ENCODE measurements at places on chromosomes 12 and 14.

- DNase-seq, result no peak
Measured at GRCh38 chr12:68237619-68238018, 12.0 kb upstream of the IL26 start.

DNA sequence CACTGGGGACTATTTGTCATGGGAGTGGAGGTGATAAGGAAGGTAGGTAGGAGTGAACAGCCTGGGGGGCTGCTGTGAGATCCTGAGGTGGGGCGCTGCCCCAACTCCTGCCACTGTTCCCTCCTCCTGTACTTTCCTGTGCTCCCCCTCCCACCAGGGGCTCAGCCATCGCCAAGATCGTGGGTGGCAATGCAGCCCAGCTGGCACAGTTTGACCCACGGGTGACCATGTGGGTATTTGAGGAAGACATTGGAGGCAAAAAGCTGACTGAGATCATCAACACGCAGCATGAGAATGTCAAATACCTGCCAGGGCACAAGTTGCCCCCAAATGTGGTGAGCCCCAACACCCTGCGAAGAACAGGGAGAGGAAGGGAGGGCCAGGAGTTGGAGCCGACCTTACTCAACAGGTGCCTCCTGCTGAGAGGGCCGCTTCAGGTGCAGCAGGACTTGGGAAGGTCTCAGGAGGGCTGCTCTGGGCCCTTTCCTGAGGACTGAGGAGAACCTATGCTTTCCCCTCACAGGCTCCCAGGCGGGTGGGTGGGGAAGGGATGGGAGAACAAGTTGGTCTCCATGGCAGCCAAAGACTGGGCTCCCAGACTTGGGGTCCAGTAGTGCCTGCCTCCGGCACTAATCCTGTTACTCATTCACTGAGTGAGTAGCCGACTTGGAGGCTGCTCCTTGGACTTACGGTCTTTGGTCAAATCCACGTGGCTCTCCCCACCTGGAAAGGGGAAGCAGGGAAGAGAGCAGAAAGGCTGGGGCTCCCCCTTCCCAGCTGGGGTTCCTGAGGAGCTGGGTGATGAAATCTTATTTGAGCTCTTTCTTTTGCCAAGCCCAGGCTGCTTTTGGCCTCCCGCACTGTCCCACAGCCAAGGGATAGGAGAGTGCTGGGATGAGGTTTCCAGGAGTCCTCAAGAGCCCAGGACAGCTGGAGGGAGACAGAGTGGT lies 884 bp downstream of the GPD1 start:
- DNase-seq, result no peak

GRCh38 chr12:106717673-106718072 lies 56.8 kb upstream of the RIC8B start:
- no peak for DNase-seq

GRCh38 chr12:89166121-89166520 lies 186.2 kb downstream of the DUSP6 start:
- no peak for DNase-seq

- no peak for DNase-seq
Measured at GRCh38 chr12:31536672-31537071, 54.3 kb downstream of the DENND5B start.

- DNase-seq, result no peak
Measured at GRCh38 chr12:12686925-12687324, 9.1 kb downstream of the GPR19 start.

GRCh38 chr14:74018174-74018585 lies 908 bp downstream of the ENTPD5 start:
- no peak for DNase-seq

DNA sequence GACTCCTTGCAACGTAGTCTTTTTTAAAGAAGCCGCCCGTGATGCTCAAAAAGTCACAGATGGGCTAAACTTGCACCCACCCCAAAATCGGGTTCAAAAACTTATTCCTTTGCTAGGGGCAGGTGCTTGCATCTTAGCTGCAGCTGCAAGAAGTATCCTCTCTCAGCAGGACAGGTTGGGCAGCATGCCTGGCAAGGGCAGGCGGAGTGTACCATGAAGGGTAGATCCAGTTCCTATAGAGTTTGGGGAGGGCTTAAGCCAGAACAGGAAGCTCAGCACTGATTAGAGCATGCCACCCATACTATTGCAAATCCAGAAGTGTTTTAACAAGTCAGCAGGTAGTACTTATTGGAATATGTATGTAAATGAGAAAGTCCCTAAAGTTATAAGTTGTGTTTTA lies 48.7 kb downstream of the CPM start:
- DNase-seq, result no peak

GRCh38 chr14:99905121-99905520 lies 111.9 kb downstream of the EML1 start:
- no peak for DNase-seq

GRCh38 chr12:55713721-55714120 lies 2.1 kb upstream of the BLOC1S1 start:
- no peak for DNase-seq

DNA sequence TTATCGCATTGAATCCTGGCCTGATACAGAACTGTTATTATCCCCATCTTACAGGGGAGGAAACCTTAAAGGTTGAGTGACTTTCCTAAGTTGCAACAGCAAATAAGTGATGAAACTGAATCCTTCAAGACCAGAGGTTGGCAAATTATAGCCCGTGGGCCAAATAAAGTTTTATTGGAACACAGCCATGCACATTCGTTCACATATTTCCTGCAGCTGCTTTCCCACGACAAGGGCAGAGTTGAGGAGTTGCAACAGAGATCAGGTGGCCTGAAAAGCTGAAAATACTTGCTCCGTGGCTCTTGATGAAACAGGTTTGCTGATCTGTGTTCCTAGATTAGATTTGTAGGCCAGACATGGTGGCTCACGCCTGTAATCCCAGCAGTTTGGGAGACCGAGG lies 126.7 kb downstream of the PHETA1 start:
- no peak for DNase-seq

GRCh38 chr12:89020121-89020480 lies 332.2 kb downstream of the DUSP6 start:
- DNase-seq, result no peak

DNA sequence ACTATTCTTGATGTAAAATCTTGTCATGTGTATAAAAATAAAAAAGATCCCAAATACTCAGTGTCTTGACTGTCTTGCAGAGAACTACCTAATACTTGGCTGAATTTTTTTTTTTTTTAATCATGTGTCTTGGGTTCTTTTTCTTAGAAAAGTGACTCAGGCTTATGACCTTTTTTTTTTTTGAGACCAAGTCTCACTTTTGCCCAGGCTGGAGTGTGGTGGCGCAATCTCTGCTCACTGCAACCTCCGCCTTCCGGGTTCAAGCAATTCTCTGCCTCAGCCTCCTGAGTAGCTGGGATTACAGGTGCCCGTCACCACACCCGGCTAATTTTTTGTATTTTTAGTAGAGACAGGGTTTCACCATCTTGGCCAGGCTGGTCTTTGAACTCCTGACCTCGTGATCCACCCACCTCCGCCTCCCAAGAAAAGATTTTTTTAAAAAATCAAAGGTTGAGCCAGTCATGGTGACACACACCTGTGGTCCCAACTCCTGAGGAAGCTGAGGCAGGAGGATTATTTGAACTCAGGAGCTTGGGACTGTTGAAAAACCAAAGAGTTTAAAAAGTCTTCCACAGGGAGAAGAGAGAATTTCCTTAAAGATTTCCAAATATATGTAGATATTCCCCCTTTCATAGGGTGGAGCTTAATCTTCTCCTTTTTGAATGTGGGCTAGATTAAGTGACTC lies 17.7 kb upstream of the TDG start:
- DNase-seq, result no peak

DNA sequence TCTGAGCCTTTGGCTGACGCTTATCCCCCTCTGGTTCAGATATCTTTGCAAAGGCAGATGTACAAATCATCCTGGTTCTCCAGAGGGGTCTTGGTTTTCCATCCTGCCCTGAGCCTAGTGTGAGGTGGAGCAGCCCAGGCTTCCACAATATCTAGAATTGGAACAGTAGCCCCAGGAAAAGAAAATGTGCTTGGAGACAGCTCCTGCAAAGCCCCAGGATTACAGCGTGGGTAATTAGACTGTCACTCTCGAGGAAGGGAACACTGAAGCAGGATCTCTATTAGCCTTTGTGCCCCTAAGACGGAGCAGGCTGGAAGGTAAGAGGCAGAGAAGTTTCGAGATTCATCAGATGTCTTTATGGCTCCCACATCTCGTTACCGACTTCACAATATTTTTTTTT lies 59.4 kb downstream of the TMEM132C start:
- no peak for DNase-seq

DNA sequence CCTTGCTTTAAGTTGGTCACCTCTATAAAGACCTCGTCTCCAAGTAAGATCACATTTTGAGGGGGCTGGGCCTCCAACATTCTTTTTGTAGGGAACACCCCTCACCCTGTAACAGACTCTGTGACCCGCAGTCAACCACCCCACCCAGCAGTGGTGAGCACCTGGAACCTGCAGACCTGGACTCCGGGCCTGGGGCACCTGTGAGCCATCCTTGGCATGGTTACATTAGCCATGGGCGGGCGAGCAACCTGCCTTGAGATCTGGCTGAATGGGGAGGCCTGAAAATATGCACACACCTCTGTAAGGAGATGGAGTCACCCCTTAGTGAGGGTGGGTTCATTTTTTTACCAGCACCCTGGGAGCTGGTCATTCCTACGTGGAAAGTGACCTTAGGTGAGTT lies 95.3 kb downstream of the RIMBP2 start:
- DNase-seq, result no peak

- no peak for DNase-seq
Measured at GRCh38 chr12:12990700-12991468, 9.2 kb downstream of the HEBP1 start.

- DNase-seq, result no peak
Measured at GRCh38 chr12:26250801-26251200, 55.4 kb downstream of the SSPN start.

GRCh38 chr12:118136559-118137003 lies 657 bp downstream of the PEBP1 start:
- DNase-seq, result no peak

GRCh38 chr12:45216230-45216982 lies 511 bp downstream of the ANO6 start:
- no peak for DNase-seq

DNA sequence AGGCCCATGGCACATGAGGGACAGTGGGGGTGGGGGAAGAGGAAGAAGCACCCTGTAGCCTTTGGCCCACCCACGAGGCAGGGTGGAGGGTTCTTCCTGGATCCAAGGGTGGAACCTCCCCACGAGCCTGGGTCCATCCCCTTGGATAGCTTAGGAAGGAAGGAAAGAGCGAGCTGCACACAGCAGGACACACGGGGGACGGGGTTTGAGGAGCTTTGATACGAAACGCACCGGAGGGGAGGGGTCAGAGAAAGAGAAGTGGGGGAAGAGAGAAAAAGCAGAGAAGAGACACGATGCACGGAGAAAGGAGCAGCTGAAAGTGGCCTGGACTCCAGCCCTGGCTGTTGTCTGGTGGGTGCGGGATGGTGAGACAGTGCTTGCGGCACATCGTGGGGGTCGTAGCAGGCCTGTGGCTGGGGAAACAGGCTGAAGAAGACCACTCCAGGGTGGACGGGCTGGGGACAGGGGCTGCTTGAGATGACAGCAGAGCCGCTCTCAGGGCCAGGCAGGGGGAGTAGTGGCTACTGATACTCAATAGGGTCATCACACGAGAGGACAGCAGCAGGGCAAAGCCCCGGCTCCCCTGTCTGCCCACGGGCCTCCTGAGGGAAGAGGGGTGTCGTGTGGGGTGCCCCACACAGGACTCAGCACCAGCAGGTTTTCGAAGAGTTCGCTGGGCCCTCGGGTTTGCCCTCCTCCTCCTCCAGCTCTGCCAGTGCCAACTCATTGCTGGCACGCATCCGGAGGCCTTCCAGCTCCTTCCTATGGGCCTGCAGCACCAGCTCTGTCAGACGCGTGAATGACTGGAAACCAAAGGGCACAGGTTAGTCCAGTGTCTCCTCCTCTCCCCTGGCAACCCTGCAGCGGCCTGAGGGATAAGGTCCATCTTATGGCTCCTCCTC lies 5.4 kb upstream of the GPX2 start:
- DNase-seq, result no peak

- no peak for DNase-seq
Measured at GRCh38 chr12:47560415-47560814, 145.4 kb downstream of the RPAP3 start.

DNA sequence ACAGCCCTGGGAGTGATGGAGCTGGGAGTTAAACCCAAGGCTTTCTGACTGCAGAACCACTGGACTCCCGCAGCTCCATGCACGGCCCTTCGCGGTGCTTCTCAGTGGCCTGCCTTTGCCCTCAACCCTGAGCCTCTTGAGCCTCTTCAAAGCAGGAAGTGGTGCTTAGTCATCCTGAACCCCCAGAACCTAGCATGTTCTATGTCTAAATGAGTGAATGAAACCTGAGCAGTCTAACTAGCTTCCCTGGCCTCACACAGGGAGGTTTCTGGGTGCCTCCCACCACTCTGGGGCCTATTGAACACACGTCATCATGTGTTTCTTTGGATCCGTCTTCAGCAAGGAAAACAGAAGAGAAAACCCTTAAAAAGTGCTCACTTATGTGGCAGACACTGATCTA lies 117.9 kb upstream of the SFSWAP start:
- no peak for DNase-seq

GRCh38 chr12:128111951-128112350 lies 155.0 kb upstream of the TMEM132C start:
- no peak for DNase-seq
